Pons (tissue), 1 donor: ENCODE measurements at places on chromosomes 16 and 17.

- no peak for DNase-seq
Measured at GRCh38 chr16:4293822-4294457, 21.1 kb upstream of the TFAP4 start.

DNA sequence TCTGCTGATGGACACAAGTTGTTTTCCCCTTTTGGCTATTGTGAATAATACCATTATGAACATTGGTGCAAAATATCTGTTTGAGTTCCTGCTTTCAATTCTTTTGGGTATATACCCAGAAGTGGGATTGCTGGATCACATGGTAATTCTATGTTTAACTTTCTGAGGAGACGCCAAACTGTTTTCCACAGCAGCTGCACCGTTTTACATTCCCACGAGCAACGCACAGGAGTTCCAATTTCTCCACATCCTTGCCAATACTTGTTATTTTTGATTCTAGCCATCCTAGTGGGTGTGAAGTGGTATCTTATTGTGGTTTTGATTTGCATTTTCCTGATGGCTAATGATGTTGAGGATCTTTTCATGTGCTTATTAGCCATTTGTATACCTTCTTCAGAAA lies 43.4 kb upstream of the GAS7 start:
- no peak for DNase-seq

GRCh38 chr17:1124896-1125787 lies 54.6 kb downstream of the ABR start:
- no peak for DNase-seq

- DNase-seq = no peak
Measured at GRCh38 chr16:12500771-12501170, 302.9 kb downstream of the CPPED1 start.

GRCh38 chr17:19705771-19706770 lies 10.3 kb downstream of the SLC47A2 start:
- no peak for DNase-seq

GRCh38 chr16:78294538-78295225 lies 195.2 kb downstream of the WWOX start:
- DNase-seq = no peak

DNA sequence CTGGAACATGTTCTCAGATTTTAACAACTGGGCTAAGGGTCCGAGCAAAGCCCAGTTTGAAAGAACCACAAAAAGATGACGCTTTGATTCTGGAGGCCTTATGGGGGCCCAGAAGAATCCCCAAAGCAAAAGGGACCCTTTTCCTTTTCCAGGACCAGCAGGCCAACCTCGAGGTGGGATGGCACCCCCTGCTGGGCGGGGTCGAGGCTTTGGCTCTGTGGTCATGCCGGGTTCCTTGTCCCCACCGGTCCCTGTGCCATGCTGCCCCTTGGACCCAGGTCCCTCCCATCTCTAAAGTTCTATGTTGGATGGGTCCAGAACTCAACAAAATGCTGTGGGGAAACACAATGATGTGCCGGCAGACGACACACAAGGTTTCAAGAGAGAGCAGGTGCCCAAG lies 30.9 kb downstream of the TMEM204 start:
- no peak for DNase-seq

DNA sequence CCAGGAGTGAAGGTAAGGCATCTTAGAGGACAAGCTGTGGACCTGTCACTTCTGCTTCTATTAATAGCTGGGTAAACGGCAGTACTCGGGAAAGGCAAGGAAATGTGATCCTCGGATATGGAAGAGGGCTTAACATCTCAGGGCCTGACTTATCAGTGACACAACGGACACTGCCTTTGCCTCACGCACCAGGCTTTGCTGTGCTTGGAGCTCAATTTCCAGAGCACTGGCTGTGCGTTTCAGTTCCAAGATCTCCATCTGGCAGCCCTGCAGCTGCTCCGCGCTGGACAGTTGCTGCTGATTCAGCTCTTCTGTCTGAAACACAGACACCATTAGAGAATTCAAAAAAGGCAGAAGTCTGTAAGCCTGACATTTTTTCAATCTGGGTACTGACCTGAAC lies 3.5 kb downstream of the KRT40 start:
- DNase-seq = peak; percentile 37

DNA sequence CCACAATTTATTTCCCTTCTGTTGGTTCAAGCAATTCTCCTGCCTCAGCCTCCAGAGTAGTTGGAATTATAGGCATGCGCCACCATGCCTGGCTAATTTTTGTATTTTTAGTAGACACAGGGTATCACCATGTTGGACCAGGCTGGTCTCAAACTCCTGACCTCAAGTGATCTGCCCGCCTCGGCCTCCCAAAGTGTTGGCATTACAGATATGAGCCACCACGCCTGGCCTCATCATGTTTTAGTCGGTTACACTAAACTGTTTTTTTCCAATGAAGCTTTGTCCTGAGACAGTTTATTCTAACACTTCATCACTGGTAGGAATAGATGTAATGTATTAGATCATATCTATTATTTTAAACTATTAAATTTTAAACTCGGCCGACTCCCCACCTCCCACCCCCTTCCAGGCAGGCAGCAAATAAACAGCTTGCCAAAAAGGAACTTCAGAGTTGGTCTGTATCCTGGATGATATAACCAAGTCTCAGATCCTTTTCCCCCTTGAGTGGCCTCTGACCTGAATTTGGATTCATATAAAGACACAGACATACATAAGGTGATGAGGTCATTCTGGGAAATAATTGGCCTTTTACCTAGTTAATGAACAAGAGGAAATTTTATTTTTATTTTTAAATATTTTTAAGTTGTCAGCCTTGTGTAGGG lies 18.4 kb upstream of the CORO6 start:
- no peak for DNase-seq

GRCh38 chr17:51500454-51500853 lies 240.1 kb downstream of the UTP18 start:
- no peak for DNase-seq

- no peak for DNase-seq
Measured at GRCh38 chr17:58427807-58428206, 10.5 kb upstream of the RNF43 start.

DNA sequence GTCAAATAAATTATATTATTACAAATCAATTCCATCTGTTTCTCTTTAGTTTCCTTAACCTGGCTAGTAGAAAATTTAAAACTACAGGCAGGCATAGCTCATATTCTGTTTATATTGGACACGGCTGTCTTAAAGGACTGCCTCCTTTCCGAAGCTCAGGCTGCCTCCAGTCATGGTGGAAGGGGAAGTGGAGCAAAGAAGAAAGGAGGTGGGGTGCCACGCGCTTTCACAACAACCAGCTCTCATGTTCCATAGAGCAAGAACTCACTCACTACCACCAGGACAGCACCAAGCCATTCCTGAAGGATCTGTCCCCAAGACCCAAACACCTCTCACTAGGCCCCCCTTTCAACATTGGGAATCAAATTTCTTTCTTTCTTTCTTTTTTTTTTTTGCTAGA lies 149.3 kb upstream of the KCNJ18 start:
- no peak for DNase-seq

DNA sequence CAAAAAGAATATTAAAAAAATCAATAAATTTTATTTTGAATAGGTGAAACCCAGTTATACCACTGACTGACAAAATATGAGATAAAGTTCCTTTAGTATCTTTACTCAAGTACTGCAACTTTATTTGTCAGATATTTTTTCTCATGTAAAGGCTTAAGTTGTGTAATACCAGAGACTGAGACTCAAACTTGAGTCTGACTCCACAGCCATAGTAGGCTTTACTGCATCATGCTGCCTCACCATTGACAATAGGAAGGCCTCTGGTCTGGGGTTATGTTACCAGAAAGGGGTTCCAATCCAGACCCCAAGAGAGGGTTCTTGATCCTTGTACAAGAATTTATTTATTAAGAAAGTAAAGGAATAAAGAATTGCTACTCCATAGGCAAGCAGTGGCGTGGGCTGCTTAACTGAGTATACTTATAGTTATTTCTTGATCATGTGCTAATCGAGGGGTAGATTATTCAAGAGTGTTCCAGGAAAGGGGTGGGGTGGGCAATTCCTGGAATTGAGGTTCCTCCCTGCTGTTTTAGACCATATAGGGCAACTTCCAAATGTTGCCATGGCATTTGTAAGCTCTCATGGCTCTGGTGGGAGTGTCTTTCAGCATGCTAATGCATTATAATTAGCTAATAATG lies 187.4 kb upstream of the WSB1 start:
- no peak for DNase-seq

GRCh38 chr16:69131167-69131838 lies 1.1 kb downstream of the CHTF8 start:
- DNase-seq = peak; percentile 29

DNA sequence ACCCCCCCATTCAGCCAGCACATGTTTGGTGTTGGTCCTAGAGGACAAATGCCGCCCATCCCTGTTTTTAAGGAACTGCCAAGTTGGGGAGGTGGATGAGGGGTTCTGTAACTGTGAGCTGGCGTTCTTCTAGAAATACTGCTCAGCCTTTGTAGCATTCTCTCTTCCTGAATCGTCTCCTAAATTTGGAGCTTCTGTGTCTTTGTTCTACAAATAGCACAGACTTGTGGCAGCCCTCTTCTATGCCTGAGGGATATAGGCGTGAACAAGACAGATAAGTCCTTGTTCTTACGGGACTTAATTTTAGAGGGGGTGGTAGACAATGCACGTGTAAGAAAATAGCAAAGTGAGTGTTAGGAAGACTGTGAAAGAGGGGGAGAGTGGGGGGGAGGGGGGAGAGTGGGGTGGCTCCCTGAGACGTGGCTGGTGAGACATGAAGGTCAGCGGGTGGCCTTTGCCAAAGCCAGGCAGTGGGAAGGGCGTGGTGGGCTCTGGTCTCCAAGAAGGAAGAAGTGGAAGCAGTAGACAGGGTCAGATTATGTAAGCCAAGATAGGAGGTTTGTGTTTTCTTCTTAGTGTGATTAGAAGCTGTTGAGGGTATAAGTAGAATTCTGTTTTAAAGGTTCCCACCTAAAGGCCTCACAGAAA lies 9.9 kb downstream of the MFSD11 start:
- DNase-seq = peak; percentile 31

DNA sequence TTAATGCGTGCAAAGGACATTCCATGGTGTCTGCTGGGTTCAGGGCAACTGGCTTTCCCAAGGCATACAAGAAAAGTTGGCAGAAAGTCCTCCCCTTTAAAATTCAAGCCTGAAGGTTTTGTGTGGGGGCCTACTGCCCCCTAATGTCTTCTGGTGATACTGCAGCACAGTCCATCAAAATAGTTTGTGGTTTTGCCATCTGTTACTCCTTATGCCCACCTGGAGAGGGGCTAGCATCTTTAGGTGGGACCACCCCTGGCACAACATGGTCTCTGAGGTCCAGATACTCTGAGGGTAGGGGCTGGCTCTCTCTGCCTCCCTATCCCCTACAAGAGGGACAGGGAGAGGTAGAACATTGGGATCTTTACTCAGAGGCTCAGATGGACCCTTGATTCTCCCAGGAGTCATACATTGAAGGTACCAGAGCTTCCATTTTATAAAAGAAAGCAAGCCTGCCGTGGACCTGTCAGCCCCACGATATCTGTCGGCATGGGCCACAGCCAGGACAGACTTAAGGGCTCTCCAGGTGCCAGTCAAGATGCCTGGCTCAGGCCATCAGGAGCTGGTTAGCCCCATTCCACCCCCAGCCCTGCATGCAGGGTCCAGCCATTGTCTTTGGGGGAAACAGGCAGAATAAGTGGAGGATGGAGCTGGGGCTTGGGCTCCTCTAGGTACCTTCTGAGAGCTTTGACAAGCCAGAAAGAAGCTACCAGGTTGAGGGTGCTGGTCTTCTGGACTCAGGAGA lies 6.3 kb downstream of the ESRP2 start:
- DNase-seq = peak; percentile 83
